ENCODE measurements at places on chromosomes 5 and 9.

- DNase-seq, result no peak
These were observed 56.9 kb upstream of the SMIM23 start for GRCh38 chr5:171728686-171729085.

DNA sequence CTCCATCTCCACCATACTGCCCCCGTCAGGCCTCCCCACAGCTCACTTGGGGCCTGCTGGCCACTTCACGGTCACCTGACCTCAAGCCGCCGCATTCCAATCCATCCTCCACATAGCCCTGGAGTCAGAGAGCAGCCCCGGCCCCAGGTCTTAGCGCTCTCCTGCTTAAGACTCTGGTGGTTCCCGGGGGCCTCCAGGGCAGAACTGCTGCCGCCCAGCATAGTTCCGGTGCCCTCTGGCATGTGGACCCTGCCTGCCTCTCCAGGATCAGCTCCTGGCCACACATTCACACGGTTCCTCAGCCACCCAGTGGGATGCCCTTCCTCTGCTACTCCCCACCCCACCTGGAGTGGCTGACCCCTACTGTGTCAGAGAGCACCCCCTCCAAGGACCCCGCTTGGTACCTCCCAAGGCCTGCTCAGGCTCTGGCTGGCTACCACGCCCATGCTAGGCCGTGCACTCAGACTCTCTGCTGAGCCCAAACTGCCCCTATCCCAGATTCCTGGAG lies 8.7 kb downstream of the PHYKPL start:
- DNase-seq, result no peak

DNA sequence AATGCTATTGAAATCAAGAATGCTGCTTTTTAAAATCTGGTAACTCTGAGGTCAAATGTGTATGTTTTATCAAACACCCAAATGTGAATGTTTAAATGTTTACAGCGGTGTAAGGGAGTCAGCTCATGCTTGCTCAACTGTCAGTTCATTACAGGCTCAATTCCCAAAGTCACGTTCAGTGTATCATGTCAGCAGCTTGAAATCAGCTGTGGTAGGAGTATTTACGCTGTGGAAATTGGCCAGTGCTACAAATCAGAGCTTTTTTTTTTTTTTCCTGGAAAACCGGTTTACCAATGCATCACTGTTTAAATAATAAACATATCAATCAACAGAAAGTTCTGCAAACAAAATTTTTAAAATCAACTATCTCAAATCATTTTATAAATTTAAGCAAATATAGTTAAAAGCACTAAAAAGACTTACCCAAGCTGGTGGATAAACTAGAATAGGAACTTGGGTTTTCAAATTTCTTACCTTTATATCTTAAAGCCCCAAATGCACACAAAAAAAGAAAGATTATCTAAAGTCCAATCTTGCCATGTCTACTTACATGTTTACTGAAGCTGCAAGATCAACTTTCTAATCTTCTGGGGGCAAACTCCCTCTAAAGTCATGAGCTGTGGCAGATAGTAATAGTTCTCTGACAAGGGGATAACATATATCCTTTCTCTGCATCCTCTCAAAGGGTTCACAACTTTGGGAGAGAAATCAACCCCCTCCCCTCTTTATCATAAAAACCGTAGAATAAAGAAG lies 57.6 kb upstream of the GRAMD2B start:
- no peak for DNase-seq

DNA sequence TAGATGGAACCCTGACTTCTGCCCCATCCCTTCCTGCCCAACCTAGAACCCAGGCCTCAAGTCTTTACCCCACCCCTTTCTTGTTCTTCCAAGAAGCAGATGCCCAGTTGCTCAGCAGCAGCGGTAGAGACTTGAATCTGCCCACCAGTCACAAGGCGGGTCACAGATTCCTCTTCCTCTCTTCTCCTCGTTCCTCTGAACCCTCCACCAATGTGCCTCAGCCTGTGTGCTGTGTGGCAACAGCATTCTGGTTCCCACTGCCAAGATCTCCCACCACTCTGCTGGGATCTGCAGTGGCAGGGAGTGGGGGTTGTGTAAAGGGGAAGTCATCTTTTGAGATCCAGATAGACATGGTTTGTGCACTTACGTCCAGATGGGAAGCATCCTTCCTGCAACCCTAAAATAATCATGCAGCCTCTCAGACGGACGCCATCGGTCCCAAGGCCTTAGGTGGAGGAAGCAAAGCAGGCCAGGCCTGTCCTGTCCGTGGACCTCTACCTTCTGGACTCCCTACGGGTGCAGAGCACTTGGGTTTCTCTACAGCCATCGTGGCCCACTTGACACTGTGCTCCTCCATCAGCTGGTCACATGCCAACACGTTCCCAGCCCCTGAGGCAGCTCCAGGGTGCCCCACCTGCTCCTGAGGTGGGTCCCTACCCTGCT lies 7.7 kb upstream of the RPL26L1 start:
- no peak for DNase-seq

DNA sequence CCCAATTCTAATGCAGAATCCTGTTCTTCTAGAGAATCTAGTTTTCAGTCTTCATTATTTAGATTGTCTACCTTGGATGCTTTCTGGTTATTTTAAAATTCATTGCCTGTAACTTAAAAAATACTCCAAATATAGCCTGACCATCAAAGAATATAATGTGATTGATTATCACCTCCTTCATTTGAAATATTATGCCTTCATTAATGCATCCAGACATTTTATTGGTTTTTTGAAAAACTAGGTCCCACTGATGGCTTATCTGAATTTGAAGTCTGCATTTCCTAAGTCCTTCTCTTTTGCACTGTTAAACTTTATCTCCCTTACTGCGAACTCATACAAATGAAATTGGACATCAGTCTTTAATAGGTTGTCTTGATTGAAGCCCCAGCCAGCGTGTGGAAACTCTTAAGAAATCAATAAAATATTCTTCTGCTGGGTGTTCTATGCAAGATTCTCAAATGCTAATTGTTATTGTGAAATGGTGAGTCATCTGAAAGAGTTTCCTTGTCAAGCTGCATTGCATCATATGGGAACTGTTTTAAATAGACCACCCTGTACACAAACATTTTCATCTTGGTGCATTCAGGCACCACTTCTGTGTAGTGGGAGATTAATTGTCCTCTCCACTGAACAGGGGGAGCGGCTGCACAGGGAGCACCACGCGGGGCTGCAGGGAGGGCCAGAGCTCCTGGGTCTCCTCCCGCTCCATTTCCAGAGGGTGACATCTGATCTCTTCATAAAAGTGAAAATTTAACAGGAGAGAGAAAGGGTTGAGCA lies 92.3 kb upstream of the FANCC start:
- no peak for DNase-seq
